ENCODE measurements at places on chromosomes 1 and 21. TPM values are rescaled to one million over a fixed set of nuclear protein-coding genes. Genes with fewer than 3 reads are reported as not detected.

GRCh38 chr1:151039521-151039920 lies 3.1 kb downstream of the BNIPL start:
- DNase-seq, result no peak

DNA sequence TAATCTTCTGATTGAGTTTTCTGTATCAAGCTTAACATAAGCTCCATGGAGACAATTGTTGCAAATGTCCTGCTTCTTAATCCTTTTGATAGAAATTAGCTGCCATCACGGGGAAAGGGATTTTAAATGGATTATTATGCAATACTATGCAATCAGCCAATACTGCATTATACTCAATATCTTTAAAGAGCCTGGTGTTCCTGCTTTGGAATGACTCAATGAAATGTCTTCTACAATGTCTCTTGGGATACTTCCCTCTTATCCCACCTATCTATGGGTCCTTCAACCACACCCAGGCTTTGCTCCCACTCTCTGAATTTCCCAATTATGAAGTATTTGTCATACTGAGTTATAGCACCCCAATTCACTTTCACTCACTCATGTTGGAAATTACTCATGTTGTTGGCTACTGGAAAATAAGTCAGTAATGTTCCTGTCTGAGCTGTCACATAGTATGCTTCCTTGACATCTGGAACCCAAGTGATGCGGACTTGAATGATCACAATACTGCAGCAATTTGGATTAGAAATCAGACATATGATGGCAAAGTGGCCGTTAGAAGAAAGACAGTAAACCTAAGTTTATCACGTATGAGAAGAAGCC lies 85.0 kb downstream of the TPR start:
- DNase-seq, result no peak

GRCh38 chr1:203275656-203276272 lies 29.6 kb upstream of the BTG2 start:
- no peak for DNase-seq

GRCh38 chr1:72830606-72831390 lies 548.5 kb upstream of the NEGR1 start:
- DNase-seq, result no peak

GRCh38 chr1:204331847-204332487 lies 27.8 kb downstream of the PLEKHA6 start:
- no peak for DNase-seq

DNA sequence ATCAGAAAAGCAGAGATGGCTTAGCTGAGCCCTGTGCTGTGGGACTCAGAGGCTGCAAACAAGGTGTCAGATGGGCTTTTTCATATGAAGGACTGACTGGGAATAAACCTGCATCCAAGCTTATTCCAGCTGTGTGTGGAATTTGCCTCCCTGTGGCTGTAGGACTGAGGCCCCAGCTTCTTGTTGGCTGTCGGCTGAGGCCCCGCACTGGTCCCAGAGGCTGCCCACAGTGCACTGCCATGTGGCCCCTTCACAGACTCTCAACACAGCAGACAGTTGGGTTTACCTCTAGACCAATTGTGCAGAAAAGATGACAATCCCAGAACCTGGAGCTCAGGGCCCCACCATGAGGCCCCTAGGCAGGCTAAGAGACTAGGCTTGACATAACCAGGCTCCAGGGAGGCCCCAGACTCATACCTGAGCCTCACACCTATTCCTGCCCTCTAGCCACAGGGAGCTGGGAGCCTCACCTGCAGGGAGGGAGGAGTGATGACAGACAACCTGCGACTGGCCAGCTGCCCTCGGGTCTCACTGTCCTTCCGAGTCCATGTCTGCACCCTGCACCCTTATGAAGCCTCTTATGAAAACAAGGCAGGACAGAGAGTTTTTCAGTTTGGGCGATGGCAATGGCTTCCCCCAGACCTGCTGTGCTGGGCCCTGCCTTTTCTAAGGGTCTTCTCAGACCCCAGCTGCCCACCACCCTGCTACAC lies 615.5 kb downstream of the NPHP4 start:
- DNase-seq, result no peak

GRCh38 chr21:33387294-33387693 lies 15.9 kb upstream of the IFNGR2 start:
- no peak for DNase-seq

DNA sequence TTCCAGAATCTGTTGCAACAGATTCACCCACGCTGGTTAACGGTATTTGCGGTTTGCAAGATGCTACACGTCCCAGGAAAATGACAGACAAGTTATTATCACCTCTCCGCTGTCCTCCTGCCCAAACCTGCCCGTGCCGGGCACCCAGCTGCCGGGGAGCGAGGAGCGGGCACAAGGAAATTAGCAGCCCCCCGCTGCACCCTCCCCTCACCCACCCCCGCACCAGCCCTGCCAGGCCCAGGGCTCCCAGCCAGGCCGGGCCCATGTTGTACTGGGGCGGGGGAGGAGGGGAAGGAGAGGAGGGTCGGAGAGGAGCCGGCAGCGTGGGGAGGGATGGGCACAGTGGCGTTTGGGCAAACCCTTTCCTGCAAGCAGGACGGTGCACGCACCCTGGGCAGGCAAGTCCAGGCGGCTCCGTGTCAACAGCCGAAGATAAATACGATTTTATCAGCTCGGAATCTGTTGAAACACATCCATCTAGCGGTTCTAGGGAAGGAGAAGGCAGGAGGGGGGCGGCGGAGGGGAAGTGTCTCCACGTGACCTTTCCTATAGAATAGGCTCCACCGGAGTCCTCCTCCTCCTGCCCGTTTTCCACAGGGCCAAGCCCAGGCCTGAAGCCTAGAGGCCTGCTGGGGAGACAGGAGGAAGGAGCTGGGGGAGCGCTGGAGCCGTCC lies 35.1 kb upstream of the CCDC27 start:
- no peak for DNase-seq

DNA sequence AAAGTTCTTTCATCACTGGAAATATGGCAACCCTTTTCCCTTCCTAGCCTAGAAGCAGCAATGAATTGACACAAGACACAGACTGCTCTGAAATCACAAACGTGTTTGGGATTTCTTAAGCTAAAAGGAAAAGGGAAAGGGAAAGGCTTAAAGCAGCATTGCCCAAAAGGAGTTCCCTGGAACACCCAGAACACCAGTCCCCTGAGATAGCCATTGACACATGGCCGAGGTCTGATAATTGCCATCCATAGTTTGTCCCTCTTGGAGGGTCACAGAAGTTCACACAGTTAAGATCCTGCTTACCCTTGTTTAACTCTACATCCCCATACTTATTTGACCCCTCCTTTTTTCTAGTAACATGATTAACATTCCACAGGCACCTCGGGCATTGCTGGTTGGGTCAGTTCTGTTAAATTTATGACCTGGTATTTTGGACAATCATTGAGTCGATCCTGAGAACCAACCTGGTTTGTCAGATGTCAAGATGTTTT lies 72.9 kb downstream of the ZNF281 start:
- peak; percentile 33 for DNase-seq

DNA sequence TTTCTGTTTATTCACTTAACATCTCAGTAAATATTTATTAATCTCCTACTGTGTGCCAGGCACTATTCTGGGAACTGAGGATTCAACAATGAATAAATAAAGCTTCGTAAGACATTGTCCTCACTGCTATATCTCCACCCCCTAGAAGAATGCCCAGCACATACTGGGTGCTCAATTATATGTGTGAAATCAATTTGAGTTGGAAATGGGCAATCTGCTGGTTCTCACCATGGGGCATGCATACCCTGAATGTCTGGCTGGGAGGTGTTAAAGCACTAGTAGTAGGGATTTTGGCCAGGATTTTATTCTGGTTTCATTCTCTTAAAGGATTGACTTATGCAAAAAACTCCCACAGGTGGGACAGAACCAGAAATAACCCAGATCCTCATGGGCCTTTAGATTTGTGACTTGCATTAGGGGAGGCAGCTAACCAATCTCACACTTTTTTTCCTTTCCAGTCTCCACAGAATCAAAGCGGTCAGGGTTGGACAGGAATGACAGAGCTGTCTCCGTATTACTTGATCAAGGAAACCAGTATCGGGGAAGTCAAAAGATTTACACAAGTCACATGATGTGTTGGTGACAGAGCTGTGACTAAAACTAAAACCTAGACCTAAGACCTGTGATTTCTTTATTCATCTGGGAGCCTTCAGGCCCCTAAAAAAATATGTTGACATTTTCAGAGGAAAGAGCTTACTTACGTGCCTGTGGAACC lies 12.8 kb downstream of the GFI1 start:
- no peak for DNase-seq

DNA sequence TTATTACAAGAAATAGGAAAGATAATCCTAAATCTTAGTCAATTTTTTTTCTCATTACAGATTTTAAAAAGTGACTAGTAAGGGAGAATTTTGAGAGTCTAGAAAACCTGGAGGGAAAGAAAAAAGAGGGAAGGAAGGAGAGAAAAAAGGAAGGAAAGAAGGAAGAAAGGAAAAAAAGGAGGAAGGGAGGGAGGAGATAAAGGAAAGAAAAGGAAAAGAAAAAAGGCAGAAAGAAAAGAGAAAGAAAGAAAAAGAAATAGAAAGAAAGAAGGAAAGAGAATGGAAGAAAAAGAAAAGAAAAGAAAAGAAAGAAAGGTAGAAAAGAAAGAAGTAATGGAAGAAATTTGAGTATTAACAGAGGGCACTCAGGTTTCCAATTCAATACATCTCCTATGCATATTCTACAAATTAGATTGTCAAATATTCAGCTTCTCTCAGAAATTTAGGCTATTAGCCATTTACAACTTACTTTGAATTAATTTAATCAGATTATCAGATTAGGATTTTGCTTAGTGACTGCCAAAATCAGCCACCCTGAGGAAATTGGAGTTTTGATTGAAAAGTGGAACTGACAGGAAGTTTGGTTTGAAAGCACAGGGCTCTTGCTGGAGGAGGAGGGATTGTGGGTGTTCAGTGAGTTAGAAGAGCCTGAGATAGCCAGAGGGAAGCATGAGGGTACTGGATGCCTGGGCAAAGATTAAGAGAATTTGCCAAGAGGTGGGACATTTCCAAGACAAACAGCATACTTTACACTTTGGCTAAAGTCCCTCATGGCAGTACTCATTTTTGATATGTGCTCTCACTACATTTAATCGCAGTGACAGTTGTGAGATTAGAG lies 677.8 kb downstream of the USP25 start:
- DNase-seq, result no peak

DNA sequence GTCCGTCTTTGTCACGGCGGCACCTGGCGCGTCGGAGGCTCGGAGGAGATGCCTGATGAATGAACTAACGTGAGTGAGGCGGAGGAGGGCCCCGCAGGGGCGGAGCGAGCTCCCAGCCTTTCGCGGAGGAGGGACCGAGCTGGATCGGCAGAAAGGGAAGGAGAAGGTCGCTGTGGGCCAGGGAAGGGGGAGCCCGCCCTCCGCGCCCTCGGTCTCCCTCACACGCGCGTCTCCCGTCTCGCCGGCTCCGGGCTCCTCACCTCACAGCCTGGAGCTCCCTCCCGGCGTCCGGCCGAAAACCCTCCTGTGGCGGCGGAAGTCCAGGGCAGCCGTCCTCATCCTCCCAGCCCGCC lies 519 bp downstream of the ZNF496 start:
- peak; percentile 81 for DNase-seq

DNA sequence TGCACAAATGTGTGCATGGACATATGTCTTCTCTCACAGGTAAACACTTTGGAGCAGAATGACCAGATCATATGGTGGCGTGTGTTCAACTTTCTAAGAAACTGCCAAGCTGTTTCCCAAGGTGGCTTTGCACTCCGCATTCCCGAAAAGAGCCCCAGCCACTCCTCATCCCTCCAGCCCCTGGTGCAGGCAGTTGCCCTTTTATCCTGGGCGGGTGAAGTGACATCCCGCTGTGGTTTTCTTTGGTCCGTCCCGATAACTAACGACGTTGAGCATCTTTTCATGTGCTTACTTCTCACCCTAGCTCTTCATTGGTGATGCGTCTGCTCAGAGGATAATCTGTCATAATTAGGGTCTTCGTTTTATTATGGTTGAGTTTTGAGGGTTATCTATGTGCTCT lies 612.5 kb downstream of the MATN1 start:
- DNase-seq, result no peak

- peak; percentile 28 for DNase-seq
Measured at GRCh38 chr21:41121785-41122415, 46.1 kb upstream of the BACE2 start.

GRCh38 chr1:221439008-221439746 lies 302.7 kb downstream of the DUSP10 start:
- peak; percentile 42 for DNase-seq

- no peak for DNase-seq
Measured at GRCh38 chr21:15306271-15306670, 241.5 kb upstream of the NRIP1 start.

DNA sequence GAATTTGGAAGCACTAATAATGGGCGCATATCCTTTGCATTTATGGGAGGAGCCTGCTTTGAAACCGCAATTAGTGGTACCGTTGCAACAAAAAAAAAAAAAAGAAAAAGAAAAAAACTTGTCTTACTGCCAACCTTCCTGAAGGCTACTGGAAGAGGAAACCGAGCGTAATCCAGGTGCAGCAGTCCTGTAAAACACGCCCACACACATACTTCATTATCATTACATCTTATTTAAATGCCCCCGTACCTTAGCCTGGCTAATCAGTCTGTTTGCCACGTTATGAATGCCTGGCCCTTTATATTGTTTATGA lies 686 bp upstream of the ZNF281 start:
- DNase-seq, result no peak

- DNase-seq, result no peak
Measured at GRCh38 chr1:245444945-245445344, 290.2 kb downstream of the KIF26B start.

- DNase-seq, result no peak
Measured at GRCh38 chr1:225848030-225848955, 33.9 kb downstream of the TMEM63A start.

KCNE2 gene
- not detected for polyA plus RNA-seq

GBP5 gene
- polyA plus RNA-seq, result not detected

TMEM52 gene
- 0.37 TPM for polyA plus RNA-seq

CLDN14 gene
- 0.05 TPM for polyA plus RNA-seq

DRAXIN gene
- polyA plus RNA-seq, result 0.03 TPM

ZNF697 gene
- 2.0 TPM for polyA plus RNA-seq

SLC6A17 gene
- polyA plus RNA-seq, result 2.2 TPM

ASAP3 gene
- polyA plus RNA-seq, result 3.9 TPM

KRTAP21-2 gene
- polyA plus RNA-seq, result not detected

C8B gene
- polyA plus RNA-seq, result not detected

KIF2C gene
- 26.9 TPM for polyA plus RNA-seq
